ENCODE measurements at places on chromosomes 5 and 9.

GRCh38 chr5:75831561-75831960, 114.3 kb upstream of the POC5 start:
- no peak for DNase-seq

- no peak for DNase-seq
Measured at GRCh38 chr9:116501871-116502270, 185.2 kb upstream of the TRIM32 start.

- DNase-seq = no peak
Measured at GRCh38 chr5:7208938-7209337, 187.0 kb upstream of the ADCY2 start.

DNA sequence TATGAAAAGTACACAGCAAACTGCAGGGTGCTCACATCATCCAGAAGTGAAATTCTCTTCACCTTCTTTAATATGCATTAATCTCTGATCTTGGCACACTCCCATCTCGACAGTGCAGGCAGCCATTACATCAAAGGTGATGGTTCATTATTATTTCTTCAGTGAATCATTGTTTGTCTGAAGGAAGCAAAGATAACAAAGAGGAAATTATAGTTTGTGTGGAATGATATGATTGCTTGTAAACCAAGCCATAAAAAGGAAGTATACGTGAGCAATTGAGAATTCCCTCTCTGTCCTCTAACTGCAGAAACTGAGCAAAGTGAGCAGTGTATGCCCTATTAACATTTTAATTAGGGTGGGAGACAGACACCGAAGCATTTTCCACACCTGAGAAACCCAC, 171.6 kb upstream of the PPP1R2B start:
- no peak for DNase-seq

DNA sequence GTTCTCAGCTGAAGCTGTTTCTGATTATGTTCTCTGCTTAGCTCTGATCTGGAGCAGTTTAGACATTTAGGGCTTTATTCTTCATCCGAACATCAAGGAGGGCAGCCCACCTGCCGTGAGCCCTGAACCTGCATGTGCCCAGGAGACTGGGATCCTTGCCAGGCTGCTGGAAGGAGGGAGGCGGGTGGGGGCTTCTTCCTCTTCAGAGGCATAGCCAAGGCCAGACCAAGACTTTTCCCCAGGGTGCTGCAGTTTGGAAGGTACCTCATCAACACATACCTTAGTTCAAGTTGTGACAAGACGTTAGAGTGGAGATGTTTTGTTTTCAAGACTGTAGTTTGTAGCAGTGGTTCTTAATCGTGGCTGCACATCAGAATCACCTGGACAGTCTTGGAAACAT, 64.9 kb downstream of the RALGPS1 start:
- DNase-seq = no peak

GRCh38 chr9:15144622-15145061, 162.4 kb downstream of the TTC39B start:
- DNase-seq = no peak

DNA sequence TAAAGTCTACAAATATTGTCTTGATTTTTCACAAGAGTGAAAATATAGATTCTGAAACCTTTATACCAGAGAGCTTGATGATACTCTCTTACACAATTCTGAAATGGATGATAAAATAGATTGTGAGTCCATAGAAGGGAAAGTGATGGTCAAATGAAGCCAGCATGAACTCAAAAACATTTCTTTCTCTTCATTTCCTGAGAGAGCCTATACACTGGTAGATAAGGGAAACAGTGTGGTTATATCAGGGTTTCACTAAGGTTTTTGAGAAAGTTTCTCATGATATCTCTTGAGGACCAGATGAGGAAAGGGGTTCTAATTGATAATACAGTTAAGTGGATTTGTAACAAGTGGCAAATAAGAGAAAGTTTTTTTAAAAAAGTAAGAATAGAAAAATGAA, 254.1 kb downstream of the PJA2 start:
- no peak for DNase-seq

- no peak for DNase-seq
Measured at GRCh38 chr5:143638654-143639053, 173.3 kb upstream of the HMHB1 start.

GRCh38 chr5:160075073-160075472, 44.2 kb downstream of the PWWP2A start:
- DNase-seq = no peak

DNA sequence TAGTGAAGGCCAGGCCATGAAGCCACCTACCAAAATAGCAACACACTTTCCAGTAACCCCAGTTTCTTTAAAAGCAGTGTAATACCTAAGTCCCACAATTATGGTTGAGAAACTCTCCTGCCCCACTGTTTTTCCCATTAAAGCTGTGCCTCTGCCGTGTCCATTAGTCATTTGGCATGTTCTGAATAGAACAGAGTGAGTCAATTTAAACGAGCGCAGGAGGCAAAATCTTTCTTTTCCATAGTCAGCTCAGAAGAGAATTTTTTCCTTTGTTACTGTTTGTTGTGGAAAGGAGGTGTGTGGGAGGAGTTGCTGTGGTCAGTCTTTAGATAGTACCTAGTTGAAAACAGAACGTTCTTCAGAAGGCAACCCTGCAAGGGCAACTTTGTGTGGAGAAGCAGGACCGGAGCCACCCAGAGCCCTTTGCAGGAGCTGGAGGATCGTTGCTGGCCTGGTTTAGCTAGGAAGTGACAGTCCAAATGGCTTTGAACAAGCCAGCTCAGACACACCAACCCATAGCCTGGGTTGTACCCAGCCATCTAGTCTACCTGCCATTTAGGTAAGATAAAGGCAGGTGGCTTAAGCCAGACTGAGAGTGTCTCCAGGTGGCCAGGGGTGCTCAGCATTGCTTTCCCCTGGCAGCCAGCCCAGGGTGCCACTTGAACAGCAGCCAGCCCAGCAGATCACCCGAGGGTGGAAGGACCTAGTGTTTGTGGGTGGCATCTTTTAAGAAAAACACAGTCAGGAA, 30.4 kb downstream of the GADD45G start:
- DNase-seq = no peak

GRCh38 chr9:2271426-2271825, 256.3 kb downstream of the SMARCA2 start:
- peak; percentile 10 for DNase-seq

- DNase-seq = no peak
Measured at GRCh38 chr5:45696206-45696836, at the start of gene HCN1. TSS of gene HCN1 (minus strand) at chr5:45696380.

- no peak for DNase-seq
Measured at GRCh38 chr5:113367586-113367985, 67.2 kb downstream of the TSSK1B start.

- DNase-seq = no peak
Measured at GRCh38 chr5:92879806-92880543, 701.0 kb downstream of the NR2F1-AS1 start.

DNA sequence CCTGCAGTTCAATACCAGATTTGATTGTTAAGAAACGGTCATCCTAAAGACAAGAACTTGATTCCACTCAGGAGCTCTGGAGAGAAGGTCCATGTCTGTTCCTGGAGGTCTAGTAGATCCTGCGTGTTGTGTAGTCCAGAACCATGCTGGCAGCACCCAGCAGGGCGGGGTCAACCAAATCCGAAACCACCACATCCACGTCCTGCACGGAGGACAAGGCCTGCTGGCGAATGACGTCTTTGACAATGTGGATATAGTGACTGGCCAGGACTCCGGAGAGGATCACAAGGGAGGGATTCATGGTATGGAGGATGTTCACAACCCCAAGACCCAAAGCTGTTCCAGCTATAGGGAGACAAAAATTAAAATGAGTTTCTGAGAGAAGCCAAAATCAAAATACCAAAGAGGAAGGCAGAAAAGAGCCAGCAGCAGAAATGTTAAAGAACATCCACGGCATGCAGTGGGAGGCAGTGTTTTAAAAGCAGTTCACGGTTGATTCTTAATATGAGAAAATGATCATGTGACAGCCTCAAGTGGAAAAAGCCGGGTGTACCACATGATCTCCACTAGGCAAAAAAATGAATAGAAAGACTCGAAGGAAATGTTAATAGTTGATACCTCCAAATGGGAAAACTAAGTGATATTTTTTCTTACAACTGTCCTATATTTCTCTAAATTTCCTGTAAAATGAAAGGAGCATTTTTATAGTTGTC, 26.7 kb downstream of the CLTA start:
- no peak for DNase-seq

GRCh38 chr5:110439296-110439695, 287.2 kb downstream of the TMEM232 start:
- no peak for DNase-seq

GRCh38 chr5:53481887-53482716, 1.7 kb downstream of the FST start:
- peak; percentile 61 for DNase-seq

Measured in CD4-positive, alpha-beta T cell treated with Interleukin-1 beta for 1 hour (primary cell).